ENCODE measurements at places on chromosomes 1 and 21.

DNA sequence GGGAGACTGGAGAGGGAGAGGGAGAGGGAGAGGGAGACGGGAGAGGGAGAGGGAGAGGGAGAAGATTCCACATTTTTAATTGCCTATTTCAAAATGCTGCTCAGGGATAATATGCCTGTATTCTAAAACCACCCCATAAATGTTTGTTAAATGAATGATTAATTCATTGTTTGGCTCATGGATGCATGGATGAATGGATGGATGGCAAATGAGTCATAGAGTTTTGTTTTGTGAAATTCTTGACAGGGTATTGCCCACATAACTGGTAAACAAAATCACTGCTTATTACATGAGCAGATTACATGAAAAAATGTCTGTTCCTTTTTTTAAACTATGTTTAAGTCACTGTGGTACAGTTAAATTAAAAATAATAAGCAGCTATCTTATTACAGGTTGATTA, 220.4 kb downstream of the ZP4 start:
- no peak for DNase-seq

DNA sequence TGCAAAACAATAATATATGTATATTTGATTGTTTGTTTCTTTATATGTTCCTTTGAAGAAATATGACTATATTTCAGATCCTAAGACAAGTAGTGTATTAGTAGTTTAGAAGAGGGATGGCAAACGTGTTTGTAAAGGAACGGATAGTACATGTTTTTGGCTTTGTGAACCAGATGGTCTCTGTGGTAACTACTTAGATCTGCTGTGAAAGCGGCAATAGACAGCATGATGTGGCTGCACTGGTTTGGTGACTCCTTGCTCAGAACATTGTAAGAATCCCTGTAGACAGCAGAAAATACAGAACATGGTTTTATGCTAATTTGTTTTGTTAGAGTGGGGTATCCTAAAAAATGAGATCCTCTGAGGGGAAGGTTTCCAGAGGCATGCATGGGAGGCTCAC, 3.1 kb downstream of the ACADM start:
- no peak for DNase-seq

GRCh38 chr1:153698923-153699714, 20.6 kb downstream of the NPR1 start:
- no peak for DNase-seq

DNA sequence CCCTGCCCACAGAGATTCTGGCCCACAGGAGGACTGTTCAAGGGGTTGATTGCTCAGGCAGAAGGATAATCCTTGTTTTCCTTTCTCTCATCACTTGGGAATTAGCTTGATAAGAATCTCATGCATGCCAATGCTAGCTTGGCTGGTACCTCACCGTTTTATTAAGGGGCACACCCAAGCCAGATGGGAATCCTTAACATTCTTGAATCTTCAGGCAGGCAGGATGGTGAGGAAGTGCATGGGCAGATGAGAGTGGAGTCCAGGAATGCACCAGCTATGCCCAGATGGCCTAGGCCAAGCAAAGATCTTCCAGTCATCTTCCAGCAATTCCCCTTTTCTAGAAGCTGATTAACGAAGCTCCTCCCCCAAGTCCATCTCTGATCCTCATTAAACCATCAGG, 4.1 kb upstream of the LCE7A start:
- no peak for DNase-seq

DNA sequence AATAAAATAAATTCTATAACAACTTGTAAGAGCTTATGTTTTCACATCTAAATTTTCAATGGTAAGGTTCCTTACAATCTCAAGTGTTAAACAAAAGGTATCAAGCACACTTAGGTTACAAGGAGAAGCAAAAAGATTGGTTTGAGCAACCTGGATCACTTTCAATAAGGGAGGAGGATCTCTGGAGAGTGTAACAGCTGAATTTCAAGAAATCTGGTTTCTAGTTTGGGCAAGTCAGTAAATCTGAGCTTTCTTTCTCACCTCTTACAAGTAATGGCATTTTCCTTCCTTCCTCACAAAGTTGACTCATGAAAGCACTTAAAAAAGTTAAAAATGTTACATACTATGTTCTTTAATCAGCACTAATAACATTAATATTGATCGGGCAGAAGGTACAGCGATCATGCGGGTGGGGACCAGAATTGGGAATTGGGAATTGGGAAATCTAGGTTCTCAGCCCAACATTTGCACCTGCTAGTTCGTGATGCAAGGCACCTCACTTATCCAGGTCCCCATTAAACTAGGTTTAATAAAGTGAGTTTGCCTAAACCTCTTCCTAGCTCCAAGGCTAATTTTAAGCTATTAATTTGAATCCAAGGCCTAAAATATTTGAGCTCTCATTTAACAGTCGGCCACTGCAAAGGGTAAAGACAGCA, 3.1 kb downstream of the NUCKS1 start:
- DNase-seq, result no peak

DNA sequence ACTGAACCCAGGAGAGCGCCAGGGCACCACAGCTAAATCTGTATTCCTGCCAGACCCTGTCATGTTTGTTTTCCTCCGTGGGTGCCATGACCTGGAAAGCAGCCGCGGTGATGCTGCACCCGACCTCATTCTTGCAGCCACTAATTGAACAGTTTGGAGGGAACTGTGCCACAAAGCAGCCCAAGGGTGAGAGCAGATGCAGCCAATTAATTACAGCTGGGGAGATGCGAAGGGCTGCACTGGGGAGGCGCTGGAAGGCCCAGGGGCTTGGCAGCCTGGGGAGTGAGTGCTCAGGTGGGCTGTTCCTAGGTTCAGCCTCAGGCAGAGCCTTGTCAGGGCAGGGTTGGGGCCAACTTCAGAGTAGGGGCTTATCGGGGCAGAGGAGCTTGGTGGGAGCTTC, 158.4 kb upstream of the CD34 start:
- DNase-seq, result no peak

- DNase-seq, result no peak
These were observed 91.6 kb upstream of the TTC39A start for GRCh38 chr1:51421964-51422363.

DNA sequence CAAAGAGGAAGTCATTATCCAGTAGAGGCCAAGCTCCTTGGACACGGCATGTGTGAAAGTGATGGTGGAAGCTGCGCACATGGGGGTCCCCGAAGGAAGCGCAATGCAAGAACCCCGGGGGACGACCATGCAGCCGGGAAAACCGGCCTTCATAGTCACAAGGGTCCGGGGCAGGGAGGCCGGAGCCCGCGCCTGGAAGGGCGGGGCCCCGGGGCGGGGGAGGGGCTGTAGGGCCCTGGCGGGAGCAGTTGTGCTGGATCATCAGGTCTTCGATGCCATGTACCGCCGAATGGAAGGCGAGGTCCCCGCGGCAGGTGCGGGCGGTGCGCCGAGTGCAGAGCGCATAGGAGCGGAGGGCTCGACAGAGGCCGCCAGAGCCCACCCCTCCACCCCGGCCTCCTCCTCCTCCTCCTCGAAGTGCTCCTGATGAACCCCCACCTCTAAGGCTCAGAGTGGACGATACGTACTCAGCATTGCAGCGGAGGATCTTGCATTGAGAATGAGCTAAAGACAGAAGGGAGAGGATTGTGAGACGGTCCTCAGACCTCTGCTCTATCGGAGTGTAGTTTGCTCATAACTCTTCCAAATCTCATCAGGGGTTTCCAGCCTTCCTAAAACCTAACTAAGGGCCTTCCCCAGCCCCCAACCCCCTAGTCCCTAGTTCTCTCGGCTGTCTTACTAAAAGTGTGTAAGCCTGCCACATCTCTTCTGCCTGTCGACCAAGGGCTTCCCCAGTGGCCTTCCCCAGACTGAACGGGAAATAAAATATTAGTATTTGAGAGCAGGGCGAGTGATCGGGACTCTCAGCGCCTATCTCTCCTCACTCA, 2.1 kb downstream of the HJV start:
- DNase-seq, result no peak

GRCh38 chr1:15388201-15388880, 21.3 kb upstream of the EFHD2 start:
- no peak for DNase-seq
